ENCODE measurements at places on chromosomes 3 and 15. TPM values are rescaled to one million over a fixed set of nuclear protein-coding genes. Genes with fewer than 3 reads are reported as not detected.

DNA sequence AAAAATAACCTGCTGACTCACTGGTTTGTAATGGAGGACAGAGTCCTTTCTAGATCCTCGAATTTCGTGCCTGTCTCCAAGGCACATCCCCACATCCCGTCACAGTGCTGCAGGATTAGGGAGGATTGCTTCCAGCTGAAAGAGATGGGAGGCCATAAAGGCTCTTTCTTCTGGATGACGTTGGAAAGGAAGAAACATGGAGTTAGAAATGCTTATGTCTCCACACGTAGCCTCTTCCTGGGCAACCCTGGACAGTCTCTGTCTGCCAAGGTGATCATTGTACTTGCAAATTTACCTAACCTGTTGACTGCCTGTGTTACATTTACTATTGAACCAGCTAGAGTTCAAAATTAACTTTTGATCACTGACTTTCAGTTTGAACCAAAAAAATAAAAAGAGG, 27.6 kb upstream of the VILL start:
- DNase-seq: no peak

Gene LRRC34
- total RNA-seq: 3.9 TPM

GRCh38 chr3:31813197-31813596, 167.9 kb downstream of the OSBPL10 start:
- DNase-seq: peak; percentile 12

DNA sequence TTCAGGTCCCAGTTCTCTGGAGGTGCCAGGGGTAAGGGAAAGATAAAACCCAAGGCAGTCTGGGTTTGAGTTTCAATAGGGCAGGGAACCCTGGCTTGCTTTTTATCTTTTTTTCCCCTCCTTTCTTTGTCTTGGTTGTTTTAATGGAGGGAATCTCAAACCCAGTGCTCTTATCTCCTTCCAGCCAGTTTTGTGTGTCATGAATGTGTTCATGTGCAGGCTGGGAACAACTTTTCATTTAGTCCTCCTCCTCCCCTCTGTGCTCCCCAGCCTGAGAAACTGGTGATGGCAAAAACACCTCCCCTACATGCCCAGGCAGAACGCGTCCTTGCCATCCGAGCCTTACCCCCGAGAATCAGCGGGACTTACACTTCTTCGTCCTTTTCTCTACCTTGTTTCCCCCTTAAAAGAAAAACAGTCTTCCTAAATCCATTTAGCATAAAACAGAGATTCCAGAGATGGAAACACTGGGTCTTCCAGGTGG, 10.9 kb downstream of the SEMA3G start:
- no peak for DNase-seq

Gene KBTBD8
- total RNA-seq: 4.9 TPM

GRCh38 chr15:40823572-40824343, 4.8 kb downstream of the PPP1R14D start:
- no peak for DNase-seq

Gene SLC25A38
- total RNA-seq: 28.8 TPM

GRCh38 chr3:121648219-121648958, 12.3 kb downstream of the HCLS1 start:
- no peak for DNase-seq

DNA sequence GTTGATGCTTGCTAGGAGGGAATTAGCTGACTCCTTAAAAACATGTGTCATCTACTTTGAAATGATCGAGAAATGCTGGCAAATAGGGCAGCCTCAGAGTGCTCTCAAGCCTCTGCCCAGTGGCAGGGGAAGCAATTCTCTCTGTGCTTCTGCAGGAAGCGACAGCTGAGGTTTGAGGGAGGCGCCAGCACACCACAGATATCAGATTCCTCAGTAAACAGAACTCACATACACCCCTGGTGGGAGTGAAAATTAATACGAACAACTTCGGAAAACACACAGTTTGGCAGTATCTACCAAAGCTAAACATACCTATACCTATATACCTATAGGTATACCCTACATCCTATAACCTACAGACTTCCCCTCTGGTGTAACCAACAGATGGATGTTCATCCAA, 61.3 kb downstream of the NSMCE3 start:
- DNase-seq: peak; percentile 12

DNA sequence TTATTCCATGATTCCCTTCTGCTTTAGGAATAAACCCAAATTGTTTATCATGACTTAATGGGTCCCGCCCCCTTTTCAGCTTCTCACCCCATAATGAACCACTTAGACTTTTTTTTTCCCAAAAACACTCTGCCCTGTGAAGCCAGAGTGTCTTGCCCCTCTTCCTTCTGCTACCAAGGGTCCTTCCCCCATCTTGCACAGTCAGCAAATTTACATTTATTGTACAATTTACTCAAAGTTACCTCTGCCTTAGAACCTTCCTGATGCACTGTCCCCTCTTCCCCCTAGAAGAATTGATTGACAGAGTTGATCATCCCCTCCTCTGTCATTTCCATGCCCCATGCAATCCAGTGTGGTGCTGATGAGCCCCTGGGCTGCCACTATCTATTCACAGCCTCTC, 101.5 kb upstream of the PPP2R3A start:
- no peak for DNase-seq

- no peak for DNase-seq
Observed at GRCh38 chr15:72372361-72372760, 3.5 kb downstream of the HEXA start.

- DNase-seq: no peak
Observed at GRCh38 chr3:127821394-127821793, 921 bp downstream of the MGLL start.

DNA sequence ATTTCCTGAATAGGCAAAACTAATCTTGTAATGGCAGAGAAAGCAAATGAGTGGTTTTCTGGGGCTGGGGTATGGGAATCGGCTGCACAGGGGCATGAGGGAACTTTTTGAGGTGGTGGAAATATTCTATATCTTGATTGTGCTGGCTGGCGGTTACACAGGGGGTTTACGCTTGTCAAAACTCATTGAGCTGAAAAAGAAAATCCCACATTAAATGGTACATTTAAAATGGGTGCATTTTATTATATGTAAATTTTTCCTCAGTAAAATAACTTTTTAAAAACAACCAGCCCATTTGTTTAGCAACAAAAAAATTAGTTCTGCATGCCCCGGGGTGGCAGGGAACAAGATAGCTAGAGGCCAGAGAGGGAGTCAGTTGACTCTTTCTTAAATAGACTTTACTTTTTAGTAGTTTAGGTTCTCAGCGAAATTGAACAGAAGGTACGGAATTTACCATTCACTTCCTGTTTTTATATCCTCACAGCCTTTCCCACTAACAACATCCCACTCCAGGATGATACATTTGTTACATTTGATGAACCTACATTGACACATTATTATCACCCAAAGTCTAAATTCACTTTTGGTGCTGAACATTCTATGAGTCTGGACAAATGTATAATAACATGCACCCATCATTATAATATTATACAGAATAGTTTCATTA, 41.2 kb upstream of the BCL2A1 start:
- no peak for DNase-seq
